ENCODE measurements at places on chromosomes 5 and 9.

- DNase-seq: no peak
These were observed 118.1 kb upstream of the CCDC112 start for GRCh38 chr5:115414406-115415142.

- DNase-seq: no peak
These were observed 15.5 kb upstream of the CTNNA1 start for GRCh38 chr5:138737494-138738265.

DNA sequence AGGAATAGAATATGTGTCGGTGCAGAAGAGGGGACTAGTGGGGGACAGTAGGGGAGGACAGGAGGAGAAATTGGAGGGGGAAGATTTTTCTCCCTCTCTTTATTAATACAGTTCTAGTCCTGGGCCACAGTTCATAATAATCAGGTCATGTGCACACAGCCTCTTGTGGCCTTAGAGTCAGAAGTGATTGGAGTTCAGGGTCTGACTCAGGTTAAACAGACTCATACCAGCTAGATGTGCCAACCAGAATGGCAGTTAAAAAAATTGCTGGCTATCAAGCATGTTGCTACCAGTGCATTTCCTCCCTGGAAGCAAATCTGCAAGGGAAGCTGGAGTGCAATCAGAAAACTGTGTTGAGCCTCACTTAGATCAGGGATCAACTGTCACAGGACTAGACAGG lies 132.7 kb upstream of the MAP1B start:
- DNase-seq: no peak

DNA sequence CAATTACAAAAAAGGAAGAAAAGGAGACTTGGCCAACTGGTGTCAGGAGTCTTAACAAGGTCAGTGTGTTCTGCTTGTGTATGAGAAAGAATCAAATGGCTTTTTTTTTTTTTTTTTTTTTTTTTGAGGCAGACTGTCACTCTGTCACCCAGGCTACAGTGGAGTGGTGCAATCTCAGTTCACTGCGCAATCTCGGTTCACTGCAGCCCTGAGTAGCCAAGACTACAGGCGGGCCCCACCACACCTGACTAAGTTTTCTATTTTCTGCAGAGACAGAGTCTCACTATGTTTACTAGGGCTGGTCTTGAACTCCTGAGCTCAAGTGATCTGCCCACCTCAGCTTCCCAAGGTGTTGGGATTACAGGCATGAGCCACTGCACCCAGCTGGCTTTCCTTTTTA lies 3.1 kb upstream of the IL7R start:
- DNase-seq: peak; percentile 18

GRCh38 chr5:150500905-150501304 lies 7.0 kb upstream of the NDST1 start:
- no peak for DNase-seq

- DNase-seq: no peak
These were observed 199.9 kb downstream of the PCSK5 start for GRCh38 chr9:76090330-76090729.

DNA sequence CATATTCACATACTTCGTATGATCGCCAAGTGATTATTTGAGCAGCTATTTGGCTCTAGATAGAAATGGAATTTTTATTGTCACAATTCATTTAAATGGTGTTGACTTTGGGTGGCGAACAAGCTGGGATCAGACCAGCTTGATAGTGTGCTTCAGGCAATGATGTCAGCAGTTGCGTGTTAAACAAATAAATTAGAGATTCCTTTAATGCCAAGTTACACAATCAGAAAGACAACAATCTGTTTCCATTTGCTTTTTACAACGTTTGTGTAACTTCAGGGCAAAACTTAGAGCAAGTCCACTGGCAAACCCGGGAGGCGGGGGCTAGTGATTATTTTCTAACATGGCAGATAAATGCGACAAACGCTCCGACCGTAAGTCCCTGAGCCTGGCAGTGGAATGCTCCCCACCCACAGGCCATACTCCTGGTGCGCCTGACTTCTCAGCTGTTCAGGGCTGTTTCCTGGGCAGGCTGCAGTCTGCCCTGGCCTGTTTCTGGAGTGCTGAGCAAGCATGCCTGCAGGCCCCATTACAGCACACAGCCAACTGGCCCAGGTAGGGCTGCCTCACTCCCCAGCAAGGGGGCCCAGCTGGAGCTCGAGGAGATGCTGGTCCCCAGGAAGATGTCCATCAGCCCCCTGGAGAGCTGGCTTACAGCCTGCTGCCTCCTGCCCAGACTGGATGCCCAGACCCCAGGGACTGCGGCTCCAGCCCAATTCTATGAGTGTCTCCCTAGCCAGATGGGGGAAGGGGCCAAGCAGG lies 88.7 kb downstream of the BASP1 start:
- DNase-seq: no peak

- DNase-seq: no peak
These were observed 398.5 kb upstream of the RPS23 start for GRCh38 chr5:82676661-82677060.

DNA sequence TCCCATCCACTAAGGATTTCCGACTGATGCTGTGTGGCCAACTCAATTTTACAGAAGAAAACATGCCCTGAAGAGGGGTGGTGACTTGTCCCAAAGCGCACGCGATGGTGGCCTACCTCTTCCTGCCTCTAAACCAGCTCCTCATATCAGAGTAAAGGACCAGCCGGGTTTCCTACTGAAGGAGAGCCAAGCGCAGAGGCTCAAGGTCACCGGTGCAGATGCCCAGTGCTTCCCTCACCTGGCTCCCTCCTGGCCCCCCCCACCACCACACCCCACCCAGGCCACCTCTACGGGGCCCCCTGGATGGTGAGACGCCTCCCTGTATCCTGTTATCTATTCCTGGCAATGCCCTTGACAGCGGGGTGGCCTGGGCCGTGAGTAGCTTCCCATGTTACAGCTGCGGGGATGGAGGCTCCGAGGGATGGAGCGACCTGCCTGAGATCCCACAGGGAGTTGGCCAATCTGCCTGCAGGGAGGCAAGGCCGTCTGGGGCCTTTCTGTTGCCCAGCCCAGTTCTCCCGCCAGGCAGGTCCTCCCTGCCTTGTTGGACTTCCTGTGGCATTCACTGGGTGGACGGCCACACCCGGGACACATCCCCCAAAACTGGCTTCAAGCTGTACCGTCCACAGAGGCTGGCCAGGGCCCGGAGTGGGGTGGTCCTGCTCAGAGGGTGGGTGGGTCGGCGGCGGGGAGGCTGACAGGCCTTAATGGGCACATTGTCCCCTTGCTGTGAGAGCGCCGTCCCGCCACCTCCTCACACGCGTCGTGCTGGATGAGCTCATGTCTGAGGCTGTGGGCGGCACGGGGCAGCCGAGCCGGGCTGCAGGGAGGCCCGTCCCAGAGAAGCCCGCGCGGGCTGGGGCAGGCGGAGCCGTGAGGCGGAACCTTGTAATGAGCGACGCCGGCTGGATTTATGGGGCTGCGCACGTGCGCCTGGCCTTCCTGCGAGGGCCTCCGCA lies 72.5 kb downstream of the MACROH2A1 start:
- DNase-seq: no peak

DNA sequence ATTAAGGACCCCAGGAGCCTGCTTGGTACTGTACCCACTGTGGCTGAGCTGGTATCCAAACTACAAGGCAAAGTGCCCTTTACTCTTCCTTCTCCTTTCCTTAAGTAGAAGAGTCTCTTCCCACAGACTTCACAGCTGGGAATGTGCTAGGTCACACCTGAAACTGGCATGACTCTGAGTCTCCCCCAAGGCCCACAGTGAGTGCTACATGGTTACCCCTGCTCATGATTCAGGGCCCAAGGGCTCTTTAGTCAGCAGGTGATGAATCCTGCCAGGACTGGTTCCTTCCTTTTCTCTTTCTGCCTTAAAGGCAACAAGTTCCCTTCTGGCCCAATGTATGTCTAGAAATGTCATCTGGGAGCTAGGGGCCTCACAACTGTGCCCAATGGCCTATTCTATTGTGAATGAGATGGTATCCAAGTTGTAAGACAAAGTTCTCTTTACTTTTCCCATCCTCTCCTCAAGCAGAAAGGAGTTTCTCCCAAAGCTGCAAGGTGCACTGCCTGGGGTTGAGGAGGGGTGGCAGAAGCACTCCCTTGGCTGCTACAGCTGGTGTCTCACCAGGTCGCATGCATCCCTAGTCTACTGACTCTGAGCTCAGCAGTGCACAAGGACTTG lies 134.4 kb downstream of the TMEM38B start:
- no peak for DNase-seq

Measured in stimulated activated CD8-positive, alpha-beta memory T cell treated with anti-CD3 and anti-CD28 coated beads, Interleukin-4, amount 100 ng/mL, for 4 hours (primary cell).